Stimulated activated CD4-positive, alpha-beta T cell treated with anti-CD3 and anti-CD28 coated beads, Interleukin-4, amount 100 ng/mL, for 4 hours (primary cell): ENCODE measurements at places on chromosomes 5 and 9.

- DNase-seq = no peak
These were observed 166.7 kb downstream of the PAPPA start for GRCh38 chr9:116320290-116320689.

GRCh38 chr5:50445296-50445949 lies 4.3 kb upstream of the EMB start:
- DNase-seq = no peak

- DNase-seq = no peak
These were observed 202.9 kb upstream of the IL12B start for GRCh38 chr5:159533197-159533596.

- DNase-seq = no peak
These were observed 39.8 kb upstream of the TLE1 start for GRCh38 chr9:81729135-81729534.

DNA sequence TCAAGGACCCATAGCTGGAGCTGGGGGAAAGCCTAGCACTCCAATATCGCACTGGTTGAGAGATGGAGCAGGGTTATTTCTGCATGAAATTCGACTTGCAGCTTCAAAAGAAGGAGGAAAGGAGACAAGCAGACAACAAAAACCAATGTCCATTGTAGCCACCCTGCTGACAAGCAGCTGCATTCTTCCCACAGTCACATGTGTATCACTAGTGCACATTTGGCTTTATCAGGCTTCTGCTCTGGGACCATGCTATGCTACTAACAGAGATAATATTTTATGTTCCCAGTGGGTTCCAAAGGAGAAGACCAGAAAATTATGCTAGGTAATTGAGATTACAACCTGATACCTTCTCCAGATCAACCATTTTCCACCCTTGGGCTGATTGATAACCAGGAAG lies 59.7 kb downstream of the MFAP3 start:
- no peak for DNase-seq

- DNase-seq = no peak
These were observed 508.1 kb downstream of the CDH9 start for GRCh38 chr5:26530305-26530704.

- no peak for DNase-seq
These were observed 83.8 kb upstream of the RASA1 start for GRCh38 chr5:87183896-87184295.

GRCh38 chr9:136587944-136588662 lies 42.3 kb upstream of the NOTCH1 start:
- no peak for DNase-seq

DNA sequence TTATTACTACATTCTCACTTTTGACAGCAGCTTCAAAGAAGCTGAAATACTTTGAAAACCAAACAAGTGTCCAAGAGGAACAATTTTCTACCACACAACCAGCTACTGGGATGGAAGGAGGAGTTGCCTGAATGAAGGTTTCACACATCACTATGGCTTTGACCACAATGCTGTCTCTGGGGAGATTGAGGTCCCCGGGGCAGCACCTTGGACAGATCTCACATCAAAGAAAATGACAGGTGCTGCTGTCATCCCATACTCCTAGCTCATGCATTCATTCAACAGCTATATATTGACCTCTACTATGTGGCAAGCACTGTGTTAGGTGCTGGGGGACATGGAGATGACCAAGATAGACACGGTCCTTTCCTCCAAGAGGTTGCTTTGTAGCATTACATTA lies 233.2 kb upstream of the RASEF start:
- no peak for DNase-seq

DNA sequence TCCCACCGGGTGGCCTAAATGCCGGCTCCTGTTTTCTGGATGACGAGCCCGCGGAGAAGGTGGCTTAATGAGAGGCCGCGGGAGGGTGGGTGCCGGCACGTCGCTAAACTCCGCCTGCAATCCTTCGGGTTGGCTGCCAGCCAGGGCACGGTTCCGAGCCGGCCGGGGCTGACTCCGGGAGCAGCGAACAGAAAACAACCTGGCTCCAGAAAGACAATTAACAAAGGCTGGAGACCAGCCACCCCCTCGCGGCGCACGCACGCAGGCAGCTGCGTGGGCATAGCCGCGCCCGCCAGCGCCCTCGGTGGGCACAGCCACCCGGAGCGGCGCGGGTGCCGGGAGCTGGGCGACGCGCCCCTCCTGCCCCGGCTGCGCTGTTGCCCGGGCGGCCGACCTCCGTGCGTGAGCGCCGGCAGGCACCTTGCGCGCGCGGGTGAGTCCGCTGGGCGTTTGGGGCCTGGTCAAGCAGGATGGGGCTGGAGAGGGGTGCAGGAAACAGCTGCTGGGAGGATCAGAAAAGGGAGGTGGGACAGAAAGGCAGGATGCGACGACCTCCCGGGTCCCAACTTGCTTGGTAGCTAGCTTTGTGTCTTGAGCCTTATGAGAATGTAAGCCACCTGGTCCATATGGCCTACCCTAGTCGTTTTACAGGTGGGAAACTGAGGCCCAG lies at the start of gene ARHGEF37:
Gene ARHGEF37 (plus strand): TSS at position 307 of the 670 bp plus-strand sequence. CDS start 16,272 bp downstream, outside the sequence.
- peak; percentile 38 for DNase-seq

- no peak for DNase-seq
These were observed 22.9 kb upstream of the ASS1 start for GRCh38 chr9:130421802-130422276.

GRCh38 chr5:132384506-132385050 lies 15.1 kb downstream of the SLC22A5 start:
- no peak for DNase-seq

GRCh38 chr5:89597878-89598277 lies 714.9 kb upstream of the MEF2C start:
- DNase-seq = no peak

- DNase-seq = no peak
These were observed 14.4 kb downstream of the NACC2 start for GRCh38 chr9:136080716-136081112.

DNA sequence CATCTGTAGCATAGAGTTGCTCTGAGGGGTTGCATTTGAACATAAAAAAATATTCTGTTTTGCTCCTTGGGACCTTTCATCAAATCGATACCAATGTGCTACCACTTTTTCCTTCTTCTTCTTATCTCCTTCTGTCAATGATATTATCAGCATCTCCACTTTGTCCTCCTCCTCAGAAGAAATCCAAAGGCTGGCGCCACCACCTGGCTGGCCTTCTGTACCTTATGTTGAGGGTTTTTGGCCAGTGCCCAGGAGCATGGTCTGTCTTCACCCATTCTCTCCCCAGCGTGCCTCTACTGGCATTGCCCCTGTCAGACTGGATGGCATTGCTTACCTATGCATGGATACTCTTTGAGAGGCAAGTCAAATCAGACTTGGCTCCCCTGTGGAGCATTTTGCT lies 167.2 kb downstream of the CFAP90 start:
- DNase-seq = no peak

GRCh38 chr9:113989017-113989713 lies 88.9 kb downstream of the AMBP start:
- no peak for DNase-seq

GRCh38 chr5:111348661-111349329 lies 124.6 kb downstream of the CAMK4 start:
- DNase-seq = no peak

DNA sequence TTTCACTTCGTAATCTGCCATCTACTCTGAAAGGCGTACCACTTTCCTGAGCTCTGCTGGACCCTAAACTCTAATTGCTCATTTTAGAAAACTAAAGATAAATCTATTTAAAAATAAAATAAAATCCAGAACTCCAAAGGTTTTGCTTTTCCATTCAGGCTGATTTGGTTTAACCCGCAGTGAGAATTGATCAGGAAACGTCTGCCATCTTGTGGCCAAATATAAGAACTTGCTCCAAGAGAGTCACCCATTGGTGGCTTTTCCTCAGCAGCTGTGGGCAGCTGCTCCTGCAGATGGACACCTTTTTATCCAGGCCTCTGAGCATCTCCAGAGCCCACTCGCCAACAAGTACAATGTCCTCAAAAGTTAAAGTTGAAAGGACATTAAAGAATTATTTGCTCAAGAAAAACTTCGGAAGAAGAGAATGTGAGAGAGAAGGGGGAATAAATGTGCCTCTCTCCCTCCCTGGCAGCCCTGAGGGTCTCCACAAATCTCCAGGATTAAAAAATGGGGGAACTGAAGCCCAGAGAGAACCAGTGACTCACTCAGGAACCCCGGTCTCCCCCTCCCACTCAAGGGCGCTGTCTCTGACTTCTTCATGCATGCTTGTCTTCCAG lies 4.1 kb downstream of the SAXO1 start:
- no peak for DNase-seq

GRCh38 chr9:136619742-136620440 lies 42.8 kb upstream of the EGFL7 start:
- no peak for DNase-seq

DNA sequence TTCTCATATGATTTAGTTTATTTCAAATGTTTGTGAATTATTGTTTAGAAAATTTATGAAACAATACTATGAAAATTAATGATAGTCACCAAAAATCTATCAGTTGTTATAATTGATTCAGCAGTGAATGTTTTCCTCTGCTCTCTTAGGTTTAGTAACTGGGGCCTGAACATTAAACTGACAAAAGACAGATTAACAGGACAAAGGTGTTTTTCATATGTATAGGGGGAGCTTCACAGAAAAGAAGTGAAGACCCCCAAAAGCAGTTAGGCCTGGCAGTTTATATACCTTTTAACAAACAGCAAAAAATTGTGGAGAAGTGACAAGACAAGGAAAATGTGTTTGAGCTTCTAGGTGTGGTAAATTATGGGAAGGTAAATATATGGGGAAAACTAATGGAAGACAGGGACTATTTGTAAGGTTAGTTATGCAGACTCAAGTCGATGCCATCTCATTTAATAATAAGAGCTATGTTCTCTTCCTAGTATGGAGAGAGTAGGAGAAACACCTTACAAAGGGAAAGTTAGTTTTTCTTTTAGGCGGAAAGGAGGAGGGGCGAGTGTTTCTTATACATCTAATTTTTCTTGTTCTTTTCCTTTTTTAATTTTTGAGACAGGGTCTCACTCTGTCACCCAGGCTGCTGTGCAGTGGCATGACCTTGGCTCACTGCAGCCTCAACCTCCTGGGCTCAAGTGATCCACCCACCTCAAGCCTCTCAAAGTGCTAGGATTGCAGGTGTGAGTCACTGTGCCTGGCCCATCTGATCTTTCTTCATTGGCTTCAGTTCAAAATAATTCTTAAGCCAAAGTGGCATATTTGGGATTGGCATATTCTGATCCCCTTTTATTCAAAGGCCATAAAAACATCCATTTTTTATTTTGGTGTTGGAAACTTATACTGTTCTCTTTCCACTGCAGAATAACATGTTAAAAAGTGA lies 77.8 kb downstream of the C9orf153 start:
- DNase-seq = no peak

DNA sequence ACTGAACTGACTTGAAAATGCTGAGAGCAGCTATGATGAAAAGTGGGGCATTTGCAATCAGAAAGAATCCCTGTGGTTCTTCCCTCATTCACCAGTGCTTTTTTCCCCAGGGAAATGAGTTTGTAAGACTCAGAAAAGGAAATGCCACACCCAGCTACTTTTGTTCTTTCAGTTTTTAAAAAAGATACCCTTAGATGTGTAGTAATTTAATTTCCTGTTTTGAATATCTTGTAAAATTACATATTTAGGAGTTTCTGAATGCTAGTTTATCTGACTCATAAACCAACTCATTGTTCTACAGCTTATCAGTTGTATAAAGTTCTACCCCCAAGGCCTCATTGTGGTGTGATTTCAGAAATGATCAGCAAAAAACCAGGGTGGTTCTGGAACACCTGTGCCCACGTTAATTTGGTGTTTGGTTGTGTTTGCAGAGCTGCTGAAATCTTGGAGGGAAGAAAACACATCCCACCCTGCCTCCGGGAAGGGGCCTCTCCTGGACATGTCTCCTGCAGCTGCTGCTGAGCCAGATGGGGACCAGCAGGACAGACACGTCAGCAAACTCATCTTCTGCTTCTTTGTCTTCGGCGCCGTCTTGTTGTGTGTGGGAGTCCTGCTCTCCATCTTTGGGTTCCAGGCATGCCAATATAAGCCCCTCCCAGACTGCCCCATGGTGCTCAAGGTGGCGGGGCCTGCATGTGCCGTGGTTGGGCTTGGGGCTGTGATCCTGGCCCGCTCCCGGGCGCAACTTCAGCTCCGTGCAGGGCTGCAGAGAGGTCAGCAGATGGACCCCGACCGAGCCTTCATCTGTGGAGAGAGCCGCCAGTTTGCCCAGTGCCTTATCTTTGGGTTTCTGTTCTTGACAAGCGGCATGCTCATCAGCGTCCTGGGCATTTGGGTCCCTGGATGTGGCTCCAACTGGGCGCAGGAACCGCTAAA lies 2.8 kb downstream of the TMEM171 start:
- DNase-seq = no peak

DNA sequence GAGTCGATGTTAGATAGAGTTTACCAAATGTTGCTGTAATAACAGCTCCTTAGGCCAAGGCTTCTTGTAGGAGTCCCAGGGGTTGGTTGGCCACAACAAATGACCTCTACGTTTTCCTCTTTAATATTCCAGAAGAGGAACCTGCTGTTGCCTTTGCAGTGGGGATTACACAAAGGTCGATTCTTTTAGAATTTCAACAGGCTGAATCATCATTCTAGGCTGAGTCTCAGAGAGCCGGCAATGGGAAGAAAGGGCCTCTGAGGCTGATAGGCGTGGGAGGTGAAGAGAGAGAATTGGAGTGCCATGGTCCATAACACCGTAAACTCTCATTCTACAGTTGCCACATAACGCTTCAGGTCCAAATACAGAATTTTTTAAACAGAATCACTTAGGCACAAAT lies 405.9 kb upstream of the DAP start:
- DNase-seq = no peak

DNA sequence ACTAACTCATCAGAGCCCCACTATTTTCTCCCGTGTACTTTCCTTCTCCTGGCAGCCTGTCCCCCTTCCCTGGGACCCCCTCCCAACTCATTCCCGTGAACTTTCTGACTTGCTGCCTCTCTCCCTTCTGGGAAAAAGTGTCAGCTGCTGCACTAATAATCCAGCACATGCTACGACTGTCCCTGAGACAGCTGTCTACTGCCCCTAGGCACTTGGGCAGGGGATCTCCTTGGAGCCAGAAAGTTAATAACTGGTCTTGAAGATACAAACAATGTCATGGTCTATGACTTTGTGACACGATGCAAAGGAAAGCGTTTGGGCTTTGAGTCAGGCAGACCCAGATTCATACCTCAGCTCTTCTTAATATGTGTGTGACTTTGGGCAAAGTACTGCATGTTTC lies 10.1 kb upstream of the RNF183 start:
- no peak for DNase-seq

DNA sequence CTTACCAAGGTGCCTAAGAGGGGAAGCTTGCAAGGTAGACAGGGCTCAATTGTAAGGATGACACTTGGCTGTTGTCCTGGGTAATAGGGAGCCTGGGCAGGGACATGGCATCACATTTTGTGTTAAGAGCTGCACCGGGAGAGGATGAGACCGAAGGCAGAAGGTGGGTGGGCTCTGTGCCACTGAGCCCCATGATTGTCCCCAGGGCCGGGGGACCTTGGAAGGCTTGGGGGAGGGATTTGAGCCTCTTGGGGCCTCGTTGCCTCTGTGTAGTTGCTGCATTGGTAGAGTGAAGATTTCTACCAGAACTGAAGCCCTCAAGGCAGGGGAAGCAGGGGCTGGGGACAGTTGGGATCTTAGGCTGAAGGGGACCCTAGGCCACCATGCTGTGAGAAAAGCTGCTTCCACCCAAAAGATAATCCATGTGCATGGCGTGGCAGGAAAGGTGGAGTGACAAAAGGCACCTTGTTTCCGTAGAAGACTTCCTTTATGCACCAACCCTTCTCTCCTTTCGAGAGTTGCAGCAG lies 11.9 kb downstream of the FGF18 start:
- DNase-seq = no peak
